ENCODE measurements at places on chromosomes 13 and 19.

- DNase-seq: no peak
Observed at GRCh38 chr13:48892053-48892687, 83.5 kb upstream of the FNDC3A start.

DNA sequence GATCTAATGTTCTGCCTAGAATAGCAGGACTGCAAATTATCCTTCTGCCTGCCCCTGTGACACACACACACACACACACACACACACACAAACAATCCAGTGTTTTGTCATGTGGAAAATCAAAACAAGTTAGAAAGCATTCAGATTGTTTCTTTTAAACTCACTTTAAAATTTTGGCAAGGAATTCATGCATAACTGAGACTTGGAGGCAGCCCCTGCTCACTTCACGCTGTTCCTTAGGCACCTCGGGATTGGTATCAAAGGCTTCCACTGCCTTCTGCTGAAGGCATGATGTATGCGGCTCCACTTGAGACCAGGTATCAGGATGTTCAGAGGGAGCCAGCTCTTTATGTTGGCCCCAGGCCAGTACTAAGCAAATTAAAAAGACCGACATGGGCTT lies 158.7 kb downstream of the OXGR1 start:
- no peak for DNase-seq

DNA sequence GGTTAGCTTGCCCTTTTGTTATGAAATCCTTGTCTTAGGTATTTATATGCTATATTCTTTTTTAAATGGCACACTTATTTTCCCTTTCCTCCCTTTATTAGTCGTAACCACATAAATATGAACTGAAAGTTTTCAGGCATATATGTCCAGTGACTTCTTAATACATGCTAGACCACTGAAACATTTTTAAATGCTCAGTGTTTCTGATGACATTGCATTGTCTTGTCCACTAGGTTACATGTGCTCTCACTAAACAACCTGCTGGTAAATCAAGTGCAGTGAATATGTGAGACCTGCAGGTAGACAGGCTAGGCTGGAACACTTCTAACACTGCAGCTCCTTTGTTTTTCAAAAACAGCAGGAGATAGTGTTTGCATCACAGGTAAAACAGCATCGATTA lies 332.6 kb upstream of the DACH1 start:
- DNase-seq: no peak

DNA sequence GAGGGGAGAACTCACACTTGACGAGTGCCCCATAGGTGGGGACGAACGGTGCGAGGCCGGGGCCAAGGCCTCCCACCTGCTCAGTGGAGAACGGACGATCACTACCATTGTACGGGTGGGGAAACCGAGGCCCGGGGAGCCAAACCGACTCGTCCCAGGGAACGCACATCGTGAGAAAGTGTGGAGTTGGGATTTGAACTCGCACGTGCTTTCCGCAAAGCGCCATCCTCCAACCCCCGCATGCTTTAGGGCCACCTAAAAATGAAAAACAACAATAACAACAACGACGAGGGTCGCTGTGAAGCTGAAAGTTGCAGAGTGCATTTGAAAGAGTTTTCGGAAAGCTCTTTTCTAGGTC lies 458 bp downstream of the ARHGEF1 start:
- DNase-seq: no peak

GRCh38 chr19:4474514-4475022 lies 2.5 kb downstream of the HDGFL2 start:
- DNase-seq: no peak

DNA sequence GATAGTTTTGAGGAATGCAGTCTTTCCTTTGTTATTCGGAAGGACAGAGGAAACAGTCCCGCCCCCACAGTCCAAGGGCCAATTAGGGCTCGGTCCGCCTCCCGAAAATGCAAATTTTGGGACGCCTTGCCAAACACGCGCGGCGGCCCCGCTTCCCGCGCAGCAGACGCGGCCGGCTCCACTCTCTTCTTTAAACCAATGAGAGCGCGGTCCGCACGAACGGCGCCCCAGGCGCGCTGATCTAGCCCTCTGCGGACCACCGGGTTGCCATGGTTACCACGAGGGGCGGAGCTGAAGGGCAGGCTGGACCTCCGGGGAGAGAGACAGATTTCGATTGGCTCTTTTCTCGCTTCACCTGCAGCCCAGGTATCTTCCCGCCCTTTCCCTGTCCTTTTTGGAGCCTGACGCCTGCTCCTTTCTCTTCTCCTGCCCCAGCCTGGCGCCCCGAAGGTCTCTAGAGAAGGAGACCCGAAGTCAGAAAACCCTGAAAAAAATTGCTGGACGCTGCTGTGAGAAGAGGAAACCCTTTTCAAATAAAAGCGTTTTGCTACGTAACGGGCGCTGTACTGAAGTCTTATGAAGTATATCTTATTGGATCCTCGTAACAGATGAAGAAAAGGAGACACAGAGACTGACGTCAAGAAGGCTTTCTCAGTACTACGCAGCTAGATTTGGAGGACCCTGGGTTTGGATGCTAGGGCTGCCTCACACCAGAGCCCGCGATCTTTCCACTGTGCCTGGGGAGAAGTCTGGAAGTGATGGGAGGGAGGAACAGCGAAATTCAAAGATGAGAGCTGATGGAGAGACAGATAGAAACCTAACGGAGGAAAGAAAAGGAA lies 2.0 kb downstream of the PTH2 start:
- peak; percentile 49 for DNase-seq

GRCh38 chr13:31444266-31444856 lies 244.6 kb downstream of the B3GLCT start:
- DNase-seq: no peak

DNA sequence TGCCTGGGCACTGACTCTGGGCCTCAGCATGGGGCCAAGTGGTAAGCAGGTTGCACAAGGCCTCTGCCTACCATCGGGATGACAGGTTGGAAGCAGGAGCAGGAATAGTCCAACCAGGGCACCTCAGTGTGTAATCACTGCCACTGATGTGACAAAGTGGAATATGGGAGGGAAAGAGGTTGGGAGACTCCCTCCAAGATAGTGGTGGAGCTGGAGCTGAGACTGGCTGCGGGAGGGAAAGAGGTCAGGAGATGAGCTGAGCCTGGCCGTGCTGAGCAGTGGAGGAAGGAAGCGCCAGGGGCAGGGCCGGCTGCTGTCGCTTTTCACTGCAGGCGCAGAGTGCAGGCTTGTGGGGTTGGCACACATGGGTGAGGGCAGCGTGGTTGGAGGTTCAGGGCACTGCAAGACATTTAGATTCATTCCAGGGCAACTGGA lies 6.8 kb downstream of the UPF3A start:
- DNase-seq: no peak

DNA sequence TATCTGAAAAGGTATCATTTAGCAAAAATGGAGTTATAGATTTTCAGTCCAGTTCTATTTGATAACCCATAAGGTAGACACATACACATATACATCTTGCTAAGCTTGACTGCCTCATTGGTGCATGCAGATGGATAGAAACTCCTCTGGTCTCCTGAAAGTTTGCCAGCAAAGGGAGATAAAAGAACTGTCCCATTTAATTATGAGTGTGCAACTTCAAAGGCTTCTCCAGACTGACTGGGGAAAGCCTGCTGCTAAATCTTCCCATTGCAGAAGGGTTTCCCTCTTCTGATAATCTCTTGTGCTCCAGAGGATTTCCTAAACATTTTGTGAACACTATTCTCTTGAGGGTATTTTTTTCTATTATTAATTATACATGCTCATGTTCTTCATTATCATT lies 131.9 kb downstream of the ITGBL1 start:
- no peak for DNase-seq

DNA sequence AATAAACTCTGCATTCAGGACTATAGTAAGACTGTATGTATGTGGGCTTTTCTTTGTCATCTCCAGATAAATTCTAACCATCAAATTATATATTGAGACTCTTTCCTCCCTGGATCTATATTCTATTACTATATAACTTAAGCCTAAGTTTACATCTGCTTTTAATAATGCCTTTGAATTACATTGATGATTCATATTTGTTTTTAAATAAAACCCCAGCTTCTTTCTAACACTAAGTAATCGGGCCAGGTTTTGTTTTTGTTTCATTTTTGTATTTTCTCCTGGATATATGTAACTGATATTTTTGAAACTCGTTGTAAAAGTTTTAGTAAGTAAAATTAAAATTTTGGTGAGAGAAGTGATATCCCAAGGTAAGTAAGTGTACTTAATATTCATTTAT lies 1599.1 kb downstream of the PCDH9 start:
- no peak for DNase-seq

- DNase-seq: no peak
Observed at GRCh38 chr13:45060062-45060461, 60.2 kb upstream of the GTF2F2 start.

DNA sequence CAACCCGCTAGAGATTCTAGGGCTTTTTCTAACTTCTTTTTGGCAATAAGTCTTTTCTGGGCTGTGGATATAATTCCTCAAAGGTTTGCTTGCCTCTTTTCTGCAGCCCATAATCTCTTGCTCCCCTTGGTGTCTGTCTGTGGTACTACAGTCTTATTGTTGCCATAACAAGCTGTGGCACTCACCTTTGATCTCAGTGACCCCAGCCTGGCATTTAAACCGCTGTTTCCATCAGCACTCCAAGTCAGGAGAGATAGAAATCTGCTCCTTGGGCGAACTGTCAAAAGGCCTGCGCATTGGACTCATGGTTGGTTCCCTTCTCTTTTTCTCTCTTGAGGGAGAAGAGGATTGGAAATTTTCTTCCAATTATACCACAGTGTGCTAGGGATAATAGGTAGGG lies 14.5 kb upstream of the MPHOSPH8 start:
- DNase-seq: no peak

GRCh38 chr19:16376241-16376640 lies 51.6 kb downstream of the KLF2 start:
- DNase-seq: no peak

DNA sequence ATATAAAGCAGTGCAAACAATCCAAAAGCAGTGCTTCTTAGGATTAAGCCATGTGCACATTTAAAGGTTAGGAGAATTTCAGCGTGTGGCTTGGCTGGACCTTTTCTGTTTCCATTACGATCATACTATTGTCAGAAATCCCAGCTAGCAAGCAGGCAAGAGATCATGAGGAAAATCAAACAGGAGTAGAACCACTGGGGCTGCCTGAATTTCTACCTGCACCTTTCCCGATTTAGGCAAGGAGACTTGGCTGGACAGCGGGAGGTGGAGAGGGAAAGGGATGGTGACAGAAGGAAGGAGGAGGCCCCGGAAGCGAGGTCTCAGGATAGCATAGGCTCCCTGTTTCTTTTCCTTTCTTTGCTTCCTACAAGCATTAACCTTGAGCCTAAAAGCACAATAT lies 102.5 kb downstream of the FGF14 start:
- no peak for DNase-seq

DNA sequence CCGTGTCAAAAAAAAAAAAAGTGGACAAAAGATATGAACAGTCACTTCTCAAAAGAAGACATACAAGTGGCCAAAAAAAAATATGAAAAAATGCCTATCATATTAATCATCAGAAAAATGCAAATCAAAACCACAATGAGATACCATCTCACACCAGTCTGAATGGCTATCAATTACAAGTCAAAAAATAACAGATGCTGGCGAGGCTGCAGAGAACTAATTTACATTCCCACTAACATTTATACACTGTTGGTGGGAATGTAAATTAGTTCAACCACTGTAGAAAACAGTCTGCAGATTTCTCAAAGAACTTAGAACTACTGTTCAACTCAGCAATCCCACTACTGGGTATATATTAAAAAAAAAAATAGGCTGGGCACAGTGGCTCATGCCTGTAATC lies 26.5 kb upstream of the FOXO1 start:
- DNase-seq: no peak

GRCh38 chr19:47272448-47273312 lies 2.0 kb upstream of the INAFM1 start:
- no peak for DNase-seq

DNA sequence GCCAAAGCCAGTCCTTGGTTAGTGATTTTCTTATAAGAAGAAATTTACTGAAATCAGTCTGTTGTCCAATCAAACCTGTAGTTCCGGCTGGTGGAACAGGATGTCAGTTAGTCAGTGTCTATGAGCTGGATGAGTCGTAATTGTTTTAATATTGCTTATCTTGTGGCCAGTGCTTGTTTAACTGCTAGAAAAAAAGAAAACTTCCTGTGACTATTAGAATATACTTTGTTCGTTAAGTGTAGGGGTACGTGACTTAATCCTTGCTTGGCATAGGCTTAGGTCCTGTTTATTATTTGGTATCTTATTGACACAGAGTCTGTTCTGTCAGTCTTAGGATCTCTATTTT lies 1484.8 kb upstream of the MIR17HG start:
- DNase-seq: no peak
